ENCODE measurements at places on chromosomes 16 and 17. TPM values are rescaled to one million over a fixed set of nuclear protein-coding genes. Genes with fewer than 3 reads are reported as not detected.
A peak's percentile ranks its signal among the peaks of the same experiment; 100 is the strongest.

Gene CHD9NB
- total RNA-seq = 14.0 TPM

Gene KRTAP2-3
- not detected for total RNA-seq

Gene FSCN2
- total RNA-seq = 1.8 TPM

Gene CPHXL2
- total RNA-seq = not detected

Gene TAT
- 0.07 TPM for total RNA-seq

Gene TMEM132E
- total RNA-seq = 0.15 TPM

Gene SOX9
- total RNA-seq = 0.59 TPM

Gene CFAP97D1
- not detected for total RNA-seq

Gene SMIM5
- 0.40 TPM for total RNA-seq

Gene BAIAP2
- total RNA-seq = 24.5 TPM

Gene TNFRSF17
- not detected for total RNA-seq

Gene ABHD15
- total RNA-seq = 1.1 TPM

Gene C17orf67
- 1.5 TPM for total RNA-seq

Gene USP43
- total RNA-seq = 11.2 TPM

Gene HOXB4
- total RNA-seq = not detected

Gene CD300LG
- total RNA-seq = not detected

Gene DNAAF1
- total RNA-seq = 0.66 TPM

Gene MYH1
- not detected for total RNA-seq

Gene GLOD4
- total RNA-seq = 81.6 TPM

Gene TP53TG3
- total RNA-seq = not detected

DNA sequence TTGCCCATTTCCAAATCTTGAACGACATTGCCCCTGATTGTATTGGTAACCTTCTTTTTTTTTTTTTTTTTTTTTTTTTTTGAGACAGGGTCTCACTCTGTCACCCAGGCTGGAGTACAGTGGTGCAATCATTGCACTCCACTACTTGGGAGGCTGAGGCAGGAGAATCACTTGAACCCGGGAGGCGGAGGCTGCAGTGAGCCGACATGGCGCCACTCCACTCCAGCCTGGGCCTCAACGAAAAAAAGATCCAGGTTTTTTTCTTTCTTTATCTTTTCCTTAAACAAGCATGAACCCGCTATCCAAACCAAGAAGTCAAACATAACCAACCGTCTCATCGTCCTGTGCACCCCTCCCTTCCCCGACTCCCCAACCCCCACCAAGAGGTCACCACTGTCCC is 47.6 kb upstream of the RPH3AL start:
- DNase-seq = no peak

GRCh38 chr17:31321481-31321880 is at the start of gene EVI2A:
TSS of gene EVI2A (minus strand) at chr17:31321622. CDS start at chr17:31319013, 2,609 bp downstream.
- DNase-seq = no peak

DNA sequence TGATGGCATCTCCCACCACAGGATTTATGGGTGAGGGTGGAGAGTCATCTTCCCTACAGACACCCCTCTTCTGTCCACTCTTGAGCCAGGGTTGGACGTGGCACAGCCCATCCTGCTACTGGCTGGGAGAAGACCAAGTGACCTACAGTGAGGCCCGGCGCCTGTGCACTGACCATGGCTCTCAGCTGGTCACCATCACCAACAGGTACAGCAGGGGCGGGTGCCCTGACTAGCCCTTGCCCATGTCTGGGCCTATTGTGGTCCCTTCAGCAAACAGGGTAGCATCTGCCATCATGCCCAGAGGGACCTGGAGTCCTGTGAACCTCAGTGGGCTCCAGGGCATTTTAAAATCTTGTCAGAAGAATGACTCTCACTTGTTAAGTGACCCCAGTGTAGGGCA is 48.2 kb downstream of the MRC2 start:
- DNase-seq = peak; percentile 43

GRCh38 chr17:31329221-31329620 is 7.8 kb upstream of the EVI2A start:
- DNase-seq = no peak

GRCh38 chr16:30530163-30531037 is 4.0 kb upstream of the ZNF768 start:
- DNase-seq = no peak

- DNase-seq = no peak
Observed at GRCh38 chr16:87583453-87584131, 18.7 kb upstream of the JPH3 start.

DNA sequence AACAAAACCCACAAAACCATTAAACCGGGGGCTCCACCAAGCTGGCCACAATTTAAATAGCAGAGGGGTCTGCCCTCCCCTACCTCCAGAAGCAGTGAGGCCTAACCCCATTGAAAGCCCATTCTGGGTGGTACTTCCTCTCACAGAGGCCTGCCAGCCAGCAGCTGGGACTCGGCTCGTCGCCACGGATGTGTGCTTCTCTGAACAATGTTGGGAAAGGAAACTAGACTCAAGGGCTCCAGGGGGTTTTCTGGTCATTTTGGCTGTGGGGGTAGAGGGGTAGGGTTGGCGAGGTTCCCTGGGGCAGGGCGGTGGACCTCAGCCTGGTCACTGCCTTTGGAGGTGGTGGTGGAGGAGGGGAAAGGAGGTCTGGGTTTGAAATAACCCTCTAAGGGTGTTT is 4.7 kb upstream of the PLCG2 start:
- DNase-seq = no peak

- peak; percentile 85 for DNase-seq
Observed at GRCh38 chr17:81867170-81867990, 3.8 kb downstream of the ARHGDIA start.

DNA sequence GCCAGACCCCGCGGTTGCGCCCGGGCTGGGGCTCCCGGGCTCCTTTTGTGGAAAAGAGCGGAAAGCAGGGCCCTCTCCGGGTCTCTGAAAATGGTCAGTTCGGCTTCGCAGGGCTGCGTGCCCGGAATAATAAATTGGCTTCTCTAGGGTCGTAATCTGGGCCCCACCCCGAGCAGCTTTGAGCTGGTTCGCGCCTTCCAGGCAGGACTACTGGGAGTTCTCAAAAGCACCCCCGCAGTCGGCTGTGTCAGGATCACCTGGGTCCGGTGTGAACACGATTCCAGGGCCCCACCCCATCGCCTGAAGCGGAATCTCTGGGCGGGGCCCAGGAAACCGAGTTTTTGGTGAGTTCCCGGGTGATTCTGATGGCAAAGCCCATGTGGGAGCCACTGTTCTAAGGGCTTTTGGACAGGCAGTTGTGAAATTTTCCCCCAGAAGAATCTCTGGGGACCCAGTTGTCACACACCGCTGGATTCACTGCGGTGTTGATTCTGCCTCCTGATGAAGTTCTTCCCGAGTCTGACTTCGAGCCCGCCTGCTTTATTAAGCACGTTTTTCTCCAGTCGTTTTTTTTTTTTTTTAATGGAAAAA is 77.0 kb downstream of the MRC2 start:
- peak; percentile 90 for DNase-seq

DNA sequence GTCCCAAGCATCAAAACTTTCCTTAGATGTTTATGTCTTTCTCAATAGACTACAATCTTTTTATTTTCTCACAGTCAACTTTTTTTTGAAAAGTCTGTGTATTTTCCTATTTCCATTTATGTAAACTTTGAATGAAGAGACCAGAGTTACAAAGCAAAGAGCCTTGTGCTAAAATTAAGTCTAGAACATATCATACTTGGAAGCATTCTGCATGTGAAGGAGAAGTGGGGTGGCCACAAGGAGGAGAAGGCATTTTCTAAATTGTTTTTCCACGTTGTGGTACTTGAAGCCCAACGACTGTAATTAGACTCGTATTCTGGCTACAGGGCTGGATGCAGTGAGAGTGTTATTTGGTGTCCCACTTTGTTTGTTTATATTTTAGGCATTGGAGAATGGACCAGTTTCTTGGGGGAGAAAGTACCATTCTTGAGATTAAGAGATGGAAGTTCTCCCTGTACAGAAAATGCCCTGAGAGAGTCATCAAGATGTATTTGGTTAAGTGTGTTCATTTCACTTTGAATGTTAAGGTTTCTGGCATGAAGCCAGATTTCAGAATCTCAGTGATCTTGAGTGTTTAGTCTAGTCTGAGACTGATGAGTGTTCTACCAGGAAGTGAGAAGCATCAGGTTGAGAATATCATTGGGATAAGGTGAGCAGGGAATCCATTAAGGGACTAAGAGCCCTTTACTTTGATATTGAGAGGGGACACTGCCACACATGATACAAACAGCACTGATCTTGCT is 71.6 kb downstream of the MAP2K6 start:
- DNase-seq = no peak

- no peak for DNase-seq
Observed at GRCh38 chr16:68883685-68884084, 40.4 kb downstream of the TANGO6 start.

DNA sequence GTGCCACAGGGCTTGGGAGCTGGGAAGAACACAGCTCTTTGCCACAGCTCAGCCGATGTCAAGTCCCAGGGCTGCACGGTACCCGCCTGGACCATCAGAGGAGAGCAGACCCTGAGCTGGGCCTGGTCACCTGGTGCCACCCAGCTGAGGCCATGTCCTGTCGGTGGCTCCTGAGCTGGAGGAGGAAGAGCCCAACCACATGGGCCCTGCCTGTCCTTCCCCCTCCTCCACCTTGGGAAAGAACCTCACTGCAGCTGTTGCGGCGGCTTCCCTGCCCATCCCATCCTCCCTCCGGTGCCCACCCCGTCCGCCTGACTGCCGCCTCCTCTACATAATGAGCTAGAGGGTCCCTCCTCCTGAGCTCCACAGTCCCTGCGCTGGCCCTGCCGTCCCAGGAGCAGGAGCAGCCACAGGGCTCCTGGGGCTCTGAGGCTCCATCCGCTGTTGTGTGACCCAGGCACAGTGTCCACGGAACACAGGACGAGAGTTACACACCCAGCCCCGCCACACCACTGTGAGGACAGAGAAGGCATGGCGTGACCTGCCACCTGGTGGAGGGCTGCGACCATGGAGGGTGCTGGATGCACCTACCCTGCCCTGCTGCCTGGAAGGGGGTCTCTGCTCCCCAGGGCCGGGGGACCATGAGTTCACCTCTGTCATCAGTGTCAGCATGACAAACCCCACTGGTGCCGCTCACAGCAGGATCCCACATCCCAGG is 21.4 kb upstream of the CHMP6 start:
- DNase-seq = peak; percentile 87

DNA sequence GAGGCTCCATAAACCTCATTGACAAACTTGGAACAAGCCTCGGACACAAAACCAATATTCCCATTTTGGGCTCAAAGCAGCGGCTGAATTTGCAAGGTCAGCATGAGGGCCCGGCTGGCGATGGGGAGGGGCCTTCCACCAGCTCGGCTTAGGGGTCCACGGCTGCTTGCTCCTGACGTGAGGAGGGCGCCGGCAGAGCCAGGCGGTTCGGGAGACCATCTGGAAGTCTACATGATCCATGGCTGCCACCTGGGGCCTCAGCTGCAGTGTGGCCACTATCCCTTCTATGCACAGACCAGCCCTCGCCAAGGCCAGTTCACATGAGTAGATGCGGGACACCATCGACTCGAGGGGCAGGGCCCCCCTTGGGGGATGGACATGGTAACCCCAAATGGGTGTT is 39.1 kb downstream of the NDEL1 start:
- peak; percentile 53 for DNase-seq

GRCh38 chr17:8109661-8110455 is 8.5 kb downstream of the ALOXE3 start:
- DNase-seq = peak; percentile 96

GRCh38 chr17:36008998-36009665 is 7.8 kb upstream of the CCL15 start:
- peak; percentile 77 for DNase-seq

GRCh38 chr16:69861292-69862030 is 89.7 kb upstream of the CLEC18A start:
- no peak for DNase-seq

GRCh38 chr17:29577385-29578211 is 9.1 kb downstream of the TP53I13 start:
- peak; percentile 45 for DNase-seq

DNA sequence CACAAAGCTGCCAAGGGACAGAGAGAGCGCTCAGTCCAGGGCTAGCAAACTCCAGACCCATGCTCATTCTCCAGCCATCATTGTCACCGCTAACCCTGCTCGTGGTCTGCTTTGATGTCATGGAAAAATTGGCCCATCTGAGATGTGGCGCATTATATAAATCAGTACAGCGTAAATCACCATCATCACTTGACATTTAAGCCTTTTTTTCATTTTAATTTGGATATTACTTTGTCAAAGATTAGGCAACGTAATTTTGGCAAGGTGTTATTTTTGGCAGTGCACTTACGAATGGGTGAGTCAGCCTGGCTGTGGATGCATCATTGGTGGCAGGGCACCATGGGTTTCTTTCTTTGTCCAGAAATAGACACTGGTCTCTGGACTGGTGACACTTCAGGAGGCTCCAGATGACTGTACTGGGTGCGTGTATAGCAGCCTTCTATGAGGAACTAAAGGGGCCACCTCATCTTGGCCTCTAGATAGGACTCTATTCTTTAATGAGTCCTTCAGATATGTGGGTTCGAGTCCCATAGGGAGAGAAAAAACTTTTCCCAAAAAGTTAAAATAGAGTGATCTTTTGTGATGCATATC is 166.3 kb downstream of the MSI2 start:
- DNase-seq = no peak

DNA sequence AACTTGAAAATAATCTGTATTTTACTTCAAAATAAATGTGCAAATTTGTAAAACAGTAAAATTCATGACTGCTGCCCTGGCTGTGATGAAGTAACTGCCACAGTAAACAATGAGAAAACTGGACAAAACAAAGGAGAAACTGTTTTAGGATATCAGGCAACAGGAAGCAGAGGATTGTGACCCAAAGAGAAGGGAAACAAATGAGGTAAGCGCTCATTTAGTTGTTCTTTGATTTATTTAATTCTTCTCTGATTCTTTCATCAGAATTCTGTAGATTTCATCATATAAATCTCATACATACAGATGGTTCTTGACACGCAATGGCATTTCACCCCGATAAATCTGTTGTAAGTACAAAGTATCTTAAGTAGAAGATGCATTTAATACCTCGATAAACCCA is 198.1 kb upstream of the AXIN2 start:
- DNase-seq = no peak

DNA sequence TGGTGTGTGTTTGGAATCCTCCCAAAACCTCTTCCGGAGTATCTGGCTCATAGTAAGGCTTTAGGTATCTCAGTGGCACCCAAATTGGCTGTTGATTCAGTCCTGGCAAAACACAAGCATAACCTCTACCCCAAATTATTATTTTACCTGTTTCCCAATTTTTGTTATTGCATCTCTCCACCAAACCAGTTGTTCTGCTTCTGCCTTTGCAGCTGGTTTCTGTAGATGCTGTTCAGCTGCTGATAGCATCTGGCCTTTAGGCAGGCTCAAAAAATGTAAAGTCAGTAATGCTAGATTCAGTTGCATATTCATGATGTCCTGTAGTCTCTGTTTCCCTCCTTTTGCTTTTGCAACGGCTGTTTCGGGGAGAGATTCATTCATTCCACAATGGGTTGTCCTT is 33.8 kb downstream of the ATF7IP2 start:
- no peak for DNase-seq

GRCh38 chr16:84559311-84559932 is 55.0 kb upstream of the MEAK7 start:
- no peak for DNase-seq

Measured in endodermal cell (in vitro differentiated cells).